ENCODE measurements at places on chromosomes 11 and 22.
A peak's percentile ranks its signal among the peaks of the same experiment; 100 is the strongest.

DNA sequence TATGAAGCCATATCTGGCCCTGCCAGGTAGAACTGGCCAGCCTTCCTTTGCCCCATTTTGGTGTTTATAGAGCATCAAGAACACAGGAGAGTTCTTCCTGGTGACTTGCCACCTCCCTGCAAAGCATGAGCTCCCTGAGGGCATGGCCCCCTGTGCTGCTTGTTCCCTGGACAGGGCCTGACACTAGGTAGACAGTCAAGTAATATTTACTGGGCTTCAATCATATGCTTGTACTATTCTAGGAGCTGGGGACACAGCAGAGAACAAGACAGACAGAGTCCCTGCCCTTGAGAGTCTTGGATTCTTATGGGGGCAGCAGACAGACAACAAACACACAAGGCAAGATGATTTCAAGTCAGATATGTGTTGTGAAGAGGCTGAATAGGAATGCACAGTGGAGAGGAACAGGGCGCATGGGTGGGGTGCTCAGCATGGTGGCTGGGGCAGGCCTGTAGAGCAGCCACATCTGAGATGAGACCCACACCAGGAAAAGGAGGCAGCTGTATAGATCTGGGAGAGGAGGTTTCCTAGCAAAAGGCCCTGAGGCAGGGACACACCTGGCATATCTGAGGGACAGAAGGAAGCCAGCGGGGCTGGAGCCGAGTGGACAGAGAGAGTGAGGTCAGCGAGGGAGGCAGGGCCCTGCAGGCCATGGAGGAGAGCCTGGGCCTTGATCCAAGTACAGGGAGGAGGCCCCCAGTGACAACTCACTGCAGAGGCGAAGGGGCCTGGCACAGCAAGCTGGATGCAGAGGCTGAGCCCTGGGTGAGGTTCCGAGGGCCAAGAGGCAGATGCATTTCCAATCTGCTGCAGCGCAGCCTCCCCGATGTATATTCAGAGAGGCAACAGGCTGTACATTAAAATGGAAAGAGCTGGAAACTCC is 10.2 kb upstream of the CBX6 start:
- DNase-seq, result no peak

GRCh38 chr22:47841156-47841555 is 1078.7 kb downstream of the TBC1D22A start:
- DNase-seq, result no peak

- peak; percentile 61 for DNase-seq
These were observed 1.7 kb upstream of the MYEOV start for GRCh38 chr11:69292221-69292648.

DNA sequence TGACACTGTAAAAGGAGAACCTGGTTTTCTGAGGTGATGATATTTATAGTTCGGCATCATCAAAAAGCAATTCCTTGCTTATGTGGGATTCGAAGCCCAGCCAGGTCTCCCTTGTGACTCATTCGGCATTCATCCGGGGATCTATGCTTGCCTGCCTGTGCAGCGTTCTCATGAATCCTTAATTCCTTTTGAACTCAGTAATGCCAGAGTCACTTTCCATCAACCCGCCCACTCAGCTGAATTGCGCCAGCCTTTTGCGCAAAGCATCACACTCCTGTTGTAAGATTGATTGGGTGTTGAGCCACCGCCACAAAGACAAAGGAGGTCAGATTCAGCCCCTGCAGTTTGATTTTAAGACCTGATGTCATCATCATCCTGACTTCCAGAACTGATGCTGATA is 128.6 kb downstream of the SLC17A6 start:
- DNase-seq, result no peak

DNA sequence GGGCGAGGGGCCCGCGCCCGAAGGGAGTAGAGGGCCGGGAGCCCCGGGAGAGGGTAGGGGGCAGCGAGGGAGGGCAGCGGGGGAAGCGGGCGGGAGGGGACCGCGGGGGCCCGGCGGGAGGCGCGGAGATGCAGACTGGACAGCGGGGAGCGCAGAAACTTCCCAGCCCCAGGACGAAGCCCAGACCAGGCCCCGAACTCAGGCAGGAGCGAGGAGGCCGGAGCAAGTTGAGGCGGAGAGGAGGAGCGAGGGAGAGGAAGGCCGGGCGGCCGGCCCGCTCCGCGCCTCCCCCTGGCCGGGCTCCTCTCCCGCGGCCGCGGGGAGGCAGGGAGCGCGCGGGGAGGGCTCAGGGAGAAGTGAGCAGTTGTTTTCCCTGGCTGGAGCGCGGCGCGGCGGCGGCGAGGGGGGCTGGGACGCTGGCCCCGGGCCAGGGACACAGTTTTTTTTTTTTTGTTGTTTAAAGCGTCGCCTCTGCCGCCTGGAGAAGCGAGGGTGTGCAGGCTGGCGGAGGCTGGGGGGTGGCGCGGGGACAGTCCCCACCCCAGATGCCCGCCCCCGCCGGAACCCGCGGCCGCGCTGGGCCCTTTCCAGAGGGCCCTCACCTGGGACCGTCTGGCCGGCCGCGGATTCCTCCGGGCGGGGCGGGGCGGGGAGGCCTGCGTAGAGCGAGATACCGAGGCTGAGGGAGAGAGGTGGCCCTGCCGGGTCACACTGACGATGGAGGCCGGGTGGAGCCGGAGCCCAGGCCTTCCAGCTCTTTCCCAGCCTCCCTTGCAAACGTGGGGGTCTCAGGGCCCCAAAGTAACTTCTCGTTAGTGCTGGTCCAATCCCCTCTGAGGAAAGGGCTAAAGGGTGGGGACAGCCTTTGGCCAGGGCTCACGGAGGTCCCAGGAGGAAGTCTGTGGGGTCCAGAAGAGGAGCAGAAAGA is at the start of gene LTBP3:
Gene LTBP3, minus strand, starts transcription at position 358 of the 928 bp plus-strand sequence. CDS start 400 bp downstream, outside the sequence.
- DNase-seq, result peak; percentile 40

- no peak for DNase-seq
These were observed 35.4 kb downstream of the LMO1 start for GRCh38 chr11:8228231-8228630.

Measured in activated CD8-positive, alpha-beta memory T cell treated with anti-CD3 and anti-CD28 coated beads, Interleukin-2, amount 50 U/mL, for 4 hours (primary cell).